Omental fat pad (tissue), 4 donors: ENCODE measurements at places on chromosomes 2 and 18.

GRCh38 chr18:35729991-35730668 lies 148.6 kb downstream of the GALNT1 start:
- DNase-seq, result no peak

GRCh38 chr2:235390108-235390815 lies 103.6 kb upstream of the AGAP1 start:
- DNase-seq, result no peak

DNA sequence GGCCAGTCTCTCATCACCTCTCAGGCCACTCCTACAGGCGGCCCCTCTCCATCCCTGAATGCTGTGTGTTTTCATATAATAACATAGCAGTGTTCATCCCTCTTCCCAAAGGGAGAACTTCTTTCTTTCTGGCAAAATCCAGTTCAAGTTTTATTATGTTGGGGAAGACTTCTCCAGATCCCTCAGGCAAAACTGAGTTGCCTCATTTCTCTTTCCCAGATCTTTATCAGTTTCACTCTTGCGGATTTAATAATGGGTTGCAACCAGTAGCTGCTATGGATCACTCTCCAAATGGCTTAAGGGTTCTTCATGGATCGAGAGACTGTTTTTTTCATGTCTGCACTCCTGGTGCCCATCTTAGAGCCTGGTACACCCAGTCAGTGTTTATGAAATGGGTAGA lies 129.9 kb downstream of the FHOD3 start:
- DNase-seq, result no peak

- DNase-seq, result no peak
These were observed 341.3 kb downstream of the TSN start for GRCh38 chr2:122096761-122097160.

DNA sequence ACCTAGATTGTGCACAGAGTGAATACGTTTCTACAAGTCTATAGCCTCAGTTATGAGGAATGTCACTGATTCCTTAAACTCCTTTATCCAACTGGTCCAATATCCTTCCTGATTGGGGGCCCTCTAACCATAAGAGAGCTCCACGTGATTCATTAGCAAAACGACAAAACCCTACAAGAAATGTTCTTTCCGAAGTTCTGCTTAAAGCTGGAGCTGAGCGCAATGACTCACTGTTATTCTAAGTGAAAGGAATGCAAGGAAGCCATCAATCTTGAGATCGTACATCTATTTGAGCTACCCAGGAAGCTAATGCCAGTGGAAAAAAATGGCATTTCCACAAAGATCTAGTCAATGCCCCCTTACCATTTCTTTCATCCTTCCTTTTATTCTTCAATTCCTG lies 354.9 kb upstream of the CDH20 start:
- DNase-seq, result no peak
